Naive thymus-derived CD8-positive, alpha-beta T cell (primary cell): ENCODE measurements at places on chromosomes 1 and 21.

DNA sequence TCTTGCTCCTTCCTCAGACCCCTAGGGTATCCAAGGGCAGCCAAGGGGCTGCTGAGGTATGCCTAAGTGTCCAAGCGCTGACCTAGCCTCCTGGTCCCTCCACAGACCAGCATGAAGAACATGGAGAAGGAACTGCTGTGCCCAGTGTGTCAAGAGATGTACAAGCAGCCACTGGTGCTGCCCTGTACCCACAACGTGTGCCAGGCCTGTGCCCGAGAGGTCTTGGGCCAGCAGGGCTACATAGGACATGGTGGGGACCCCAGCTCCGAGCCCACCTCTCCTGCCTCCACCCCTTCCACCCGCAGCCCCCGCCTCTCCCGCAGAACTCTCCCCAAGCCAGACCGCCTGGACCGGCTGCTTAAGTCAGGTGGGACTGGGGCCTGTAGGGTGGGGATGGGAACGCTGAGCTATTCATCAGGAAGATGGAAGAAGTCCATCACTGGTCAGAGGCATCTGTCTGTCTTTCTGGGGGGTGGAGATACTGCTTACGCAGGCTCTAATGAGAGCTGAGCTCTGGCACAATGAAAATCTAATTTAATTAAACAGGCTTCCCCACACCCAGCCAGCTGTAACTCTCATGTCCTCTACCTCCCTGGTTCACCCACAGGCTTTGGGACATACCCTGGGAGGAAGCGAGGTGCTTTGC, 1.8 kb downstream of the TRIM46 start:
- DNase-seq, result no peak

DNA sequence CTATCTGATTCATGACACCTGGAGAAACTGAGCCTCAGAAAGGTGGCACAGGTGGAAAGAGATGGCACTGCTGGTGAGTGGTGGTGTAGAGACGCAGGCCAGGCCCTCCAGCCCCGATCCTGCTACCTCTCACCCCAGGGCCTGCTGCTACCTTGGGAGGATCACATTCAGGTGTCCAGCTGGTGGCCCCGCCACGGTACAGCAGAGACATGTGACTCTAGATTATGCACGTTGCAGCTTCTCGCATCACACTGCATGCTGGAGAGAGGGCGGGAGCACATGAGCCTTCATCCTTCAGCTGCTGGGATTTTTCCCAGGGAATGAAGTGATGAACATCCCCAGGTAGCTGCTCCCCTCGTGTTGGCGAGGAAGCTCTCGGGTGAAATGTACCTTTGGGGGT, 32.9 kb downstream of the KAZN start:
- DNase-seq, result no peak

DNA sequence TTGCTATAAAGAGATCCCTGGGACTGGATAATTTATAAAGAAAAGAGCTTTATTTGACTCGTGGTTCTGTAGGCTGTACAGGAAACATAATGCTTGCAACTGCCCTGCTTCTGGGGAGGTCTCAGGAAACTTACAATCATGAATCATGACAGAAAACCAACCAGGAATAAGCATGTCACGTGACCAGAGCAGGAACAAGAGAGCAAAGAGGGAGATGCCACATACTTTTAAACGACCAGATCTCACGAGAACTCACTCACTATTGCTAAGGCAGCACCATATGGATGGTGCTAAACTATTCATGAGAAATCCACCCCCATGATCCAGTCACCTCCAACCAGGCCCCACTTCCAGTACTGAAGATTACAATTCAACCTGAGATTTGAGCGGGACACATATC, 49.8 kb upstream of the RCC1 start:
- no peak for DNase-seq

GRCh38 chr1:22250724-22251123, 107.8 kb upstream of the WNT4 start:
- no peak for DNase-seq

- no peak for DNase-seq
Observed at GRCh38 chr1:179083533-179083932, 1.7 kb downstream of the TOR3A start.

- no peak for DNase-seq
Observed at GRCh38 chr1:27656157-27656893, 15.7 kb downstream of the IFI6 start.

DNA sequence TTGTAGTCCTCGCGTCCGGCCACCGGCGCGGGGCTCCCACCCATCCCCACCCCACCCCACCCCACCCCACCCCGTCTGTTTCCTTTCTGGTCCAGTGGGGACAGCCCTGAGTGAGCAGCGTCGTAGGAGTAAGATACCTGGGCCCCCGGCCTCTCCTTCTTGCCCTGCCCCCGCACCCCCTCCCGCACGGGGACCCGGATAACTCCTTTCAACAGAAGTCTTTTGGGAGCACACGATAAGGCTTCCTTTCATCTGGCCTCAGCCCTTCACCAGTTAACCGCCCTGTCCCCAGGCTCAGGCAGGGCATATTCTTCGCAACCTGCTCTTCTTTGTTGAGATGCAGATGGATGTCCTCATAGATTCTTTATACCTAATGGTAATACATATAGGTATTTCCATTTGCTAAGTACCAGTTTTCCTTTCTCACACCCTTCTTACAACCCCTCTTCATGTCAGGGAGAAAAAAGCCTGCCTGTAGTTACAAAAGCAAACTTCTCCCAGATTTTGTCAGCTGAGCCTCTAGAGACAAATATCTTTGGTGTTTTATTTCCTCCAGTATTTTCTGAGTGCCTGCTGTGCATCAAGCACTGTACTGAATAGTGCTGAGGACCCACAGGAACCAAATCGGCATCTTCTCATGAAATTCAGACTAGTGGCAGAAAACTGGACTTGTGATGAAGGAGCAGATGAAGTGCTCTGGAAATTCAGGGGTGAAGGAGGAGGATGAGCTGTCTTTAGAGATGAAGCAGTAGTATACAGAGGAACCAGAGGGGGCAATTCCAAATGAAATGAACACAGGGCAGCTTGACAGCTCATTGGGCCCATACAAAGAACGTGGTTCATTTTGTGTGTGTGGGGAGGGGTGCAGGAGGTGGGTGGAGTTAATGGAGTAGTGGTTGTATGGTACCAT, 33.6 kb downstream of the SLC2A1 start:
- DNase-seq, result no peak

DNA sequence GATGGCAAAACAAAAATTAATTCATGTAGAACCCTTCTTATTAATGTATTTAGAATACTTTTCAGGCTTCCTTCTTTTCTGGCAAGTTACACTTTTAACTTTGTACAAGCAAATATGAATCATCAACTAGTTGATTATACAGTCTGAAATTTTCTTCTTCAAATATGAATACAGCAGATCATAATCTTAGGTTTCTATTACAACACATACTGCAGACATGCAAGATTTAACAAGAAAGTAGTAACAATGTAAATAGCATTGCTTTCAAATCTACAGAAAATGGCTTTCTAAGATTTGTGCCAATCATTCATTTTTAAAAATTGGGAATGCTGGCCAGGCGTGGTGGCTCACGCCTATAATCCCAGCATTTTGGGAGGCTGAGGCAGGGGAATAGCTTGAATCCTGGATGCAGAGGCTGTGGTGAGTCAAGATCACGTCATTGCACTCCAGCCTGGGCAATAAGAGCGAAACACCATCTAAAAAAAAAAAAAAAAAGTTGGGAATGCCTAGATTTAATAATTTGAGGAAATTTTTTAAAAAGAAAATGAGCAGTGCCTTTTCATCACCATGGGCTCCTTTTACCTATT, 68.4 kb upstream of the DPYD start:
- no peak for DNase-seq

GRCh38 chr1:226653311-226653921, 85.7 kb downstream of the ITPKB start:
- peak; percentile 81 for DNase-seq

- no peak for DNase-seq
Observed at GRCh38 chr1:219138747-219139146, 34.9 kb upstream of the LYPLAL1 start.

DNA sequence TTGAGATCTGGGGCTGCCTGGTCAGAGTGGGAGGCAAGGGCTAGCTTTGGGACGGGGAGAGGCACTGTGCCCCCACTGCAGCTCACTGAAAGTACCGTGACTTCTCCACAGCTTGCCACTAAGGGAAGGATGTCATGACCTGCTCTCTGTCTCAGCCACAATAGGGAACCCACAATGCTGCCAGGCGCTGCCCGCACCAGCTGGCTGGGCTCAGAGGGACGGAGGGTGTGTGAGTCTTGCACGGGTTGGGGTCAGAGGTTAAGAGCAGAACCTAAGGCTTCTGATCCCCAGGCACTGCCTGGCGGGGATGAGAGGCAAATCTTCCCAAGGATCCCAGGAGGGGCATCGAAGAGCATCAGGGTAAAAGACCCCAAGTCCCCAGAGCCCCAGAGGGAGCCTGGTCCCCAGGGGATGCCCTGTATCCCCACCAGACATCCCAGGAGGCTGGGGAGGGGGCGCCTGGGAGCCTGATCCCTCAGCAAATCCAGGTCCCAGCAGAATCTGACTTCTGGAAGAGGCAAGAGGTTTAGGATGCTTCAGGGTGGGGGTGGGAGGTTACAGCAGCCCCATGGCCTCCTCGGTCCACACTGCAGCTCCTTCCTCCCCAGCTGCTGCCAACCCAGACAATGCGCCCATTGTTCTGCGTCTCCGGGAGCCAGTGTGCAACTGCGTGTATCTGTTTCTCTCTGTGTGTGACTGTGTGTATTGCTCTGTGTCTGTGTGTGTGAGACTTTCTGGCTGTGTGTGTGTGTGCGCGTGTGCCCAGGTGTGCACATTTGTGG, 2.0 kb upstream of the MARCKSL1 start:
- DNase-seq, result no peak

DNA sequence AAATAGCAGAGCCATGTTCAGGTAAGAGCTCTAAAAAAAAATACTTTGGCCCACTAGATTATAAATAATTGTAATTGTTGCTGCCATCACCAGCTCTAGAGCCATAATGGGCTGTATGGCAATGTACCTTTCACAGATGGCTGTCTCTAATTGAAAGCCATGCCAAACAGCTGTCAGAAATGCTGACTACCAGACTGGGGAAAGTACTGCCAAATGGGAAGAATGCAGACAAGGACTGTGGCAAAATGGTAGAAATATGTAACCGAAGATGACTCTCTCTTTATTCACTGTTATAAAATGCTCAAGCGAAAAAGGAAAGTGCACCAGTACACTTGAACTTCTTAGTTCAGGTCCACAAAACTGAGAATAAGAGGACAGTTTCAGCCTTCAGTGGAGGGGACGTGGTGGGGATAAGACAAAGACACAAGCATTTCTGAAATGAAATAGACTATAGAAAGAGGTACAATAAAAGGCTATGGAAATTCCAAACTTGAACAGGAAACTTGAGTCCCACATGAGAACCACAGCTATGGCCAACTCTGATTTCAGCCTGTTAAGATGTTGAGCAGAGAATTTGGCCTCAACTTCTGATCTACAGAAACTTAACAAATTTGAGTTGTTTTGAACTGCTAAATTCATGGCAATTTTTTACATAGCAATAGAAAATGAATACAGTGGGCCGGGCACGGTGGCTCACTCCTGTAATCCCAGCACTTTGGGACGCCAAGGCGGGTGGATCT, 46.5 kb upstream of the LPGAT1 start:
- no peak for DNase-seq

DNA sequence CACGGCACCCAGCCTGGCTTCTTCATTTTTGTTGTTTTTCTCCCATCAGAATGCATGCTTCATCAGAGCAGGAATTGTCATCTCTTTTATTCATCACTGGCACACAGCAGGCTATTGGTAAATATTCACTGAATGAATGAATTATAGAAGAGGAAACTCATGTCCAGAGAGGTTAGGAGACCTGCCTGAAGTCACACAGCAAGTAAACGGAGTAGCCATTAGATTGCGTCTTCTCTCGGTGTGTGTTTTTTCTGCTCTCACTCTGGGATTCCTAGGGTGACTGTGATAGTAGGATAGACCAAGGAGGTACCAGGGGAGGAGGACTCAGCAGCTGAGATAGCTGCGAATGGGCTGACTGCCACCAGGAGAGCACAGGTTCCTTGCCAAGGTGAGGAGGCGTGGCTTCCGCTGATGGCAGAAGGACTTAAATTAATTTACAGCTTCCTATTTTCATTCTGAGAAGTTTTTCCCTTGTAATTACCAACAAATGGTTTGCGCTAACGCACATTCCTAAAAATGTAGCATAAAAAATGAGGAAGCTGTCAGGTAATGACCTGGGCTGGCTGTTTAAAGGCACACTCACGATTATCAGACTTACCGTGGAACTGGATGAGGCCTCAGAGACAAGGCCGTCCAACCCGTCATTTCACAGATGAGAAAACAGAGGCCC, 4.5 kb upstream of the NCMAP start:
- no peak for DNase-seq

DNA sequence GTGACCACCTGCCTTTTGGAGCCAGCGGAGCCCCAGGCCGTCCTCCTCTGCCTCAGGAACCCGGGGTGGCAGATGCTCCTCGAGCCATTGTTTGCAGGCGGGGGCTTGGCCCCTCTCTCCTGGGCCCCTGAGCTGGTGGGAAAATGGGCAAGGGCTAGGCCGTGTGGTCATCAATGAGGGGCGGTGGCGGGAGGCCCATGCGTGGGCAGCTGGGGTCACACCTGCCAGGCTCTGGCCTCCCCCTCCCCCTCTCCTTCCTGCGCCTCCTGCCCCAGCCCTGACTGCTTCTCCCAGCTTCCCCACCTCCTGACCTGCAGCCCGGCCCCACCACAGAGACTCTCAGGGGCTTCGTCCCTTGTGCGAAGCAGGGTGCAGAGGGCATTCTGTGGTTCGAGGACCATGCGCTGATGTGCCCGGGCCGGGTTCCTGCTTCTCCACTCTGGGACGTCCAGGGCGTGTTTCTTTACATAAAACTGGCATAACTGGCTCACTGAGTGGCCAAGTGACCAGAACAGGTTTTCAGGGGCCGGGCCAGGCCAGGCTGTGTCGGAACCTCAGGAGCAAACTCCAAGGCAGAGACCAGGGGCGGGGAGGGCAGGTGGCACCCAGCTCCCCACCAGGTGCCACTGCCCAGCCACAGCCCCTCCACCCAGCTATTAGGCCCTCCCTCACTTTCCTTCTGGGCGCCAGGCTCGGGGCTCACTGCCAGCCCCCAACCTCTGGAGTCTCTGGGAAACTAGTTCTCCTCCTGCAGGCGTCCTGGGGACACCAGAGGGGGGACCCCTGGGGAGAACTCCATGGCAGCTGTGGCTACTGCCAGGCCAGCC, 9.3 kb downstream of the SAMD11 start:
- DNase-seq, result no peak

- no peak for DNase-seq
Observed at GRCh38 chr1:180188091-180188506, 33.4 kb downstream of the QSOX1 start.

DNA sequence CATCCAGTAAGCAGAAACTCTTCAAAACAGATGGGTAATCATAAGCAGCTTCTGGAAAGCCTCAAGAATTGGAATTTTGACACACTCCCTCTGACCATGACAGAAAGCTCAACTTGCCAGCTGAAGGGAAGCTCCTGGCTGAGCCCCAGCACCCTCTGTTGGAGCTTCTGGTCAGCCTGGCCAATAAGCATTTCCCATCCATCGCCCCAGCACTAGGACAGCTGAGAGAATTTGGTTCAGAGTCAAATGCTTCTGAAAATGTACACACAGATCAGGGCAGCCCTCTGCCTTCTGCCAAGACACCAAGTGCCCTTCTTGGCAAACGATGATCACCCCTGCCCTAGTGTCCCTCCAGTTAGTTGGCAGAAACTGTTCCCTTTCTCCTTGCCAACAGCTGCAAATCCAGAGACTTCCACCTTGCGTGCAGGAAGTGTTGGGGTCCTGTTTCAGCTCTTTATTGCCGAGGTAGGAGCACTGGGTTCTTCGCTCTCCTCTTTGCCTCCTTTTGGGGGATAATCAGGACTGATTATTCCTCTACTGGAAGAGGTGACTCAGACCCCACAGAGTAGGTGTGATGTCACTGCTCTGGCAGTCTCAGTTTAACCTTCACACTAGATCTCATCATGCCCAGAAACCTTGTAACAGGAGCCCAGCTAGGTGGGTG, 11.9 kb downstream of the PIGV start:
- DNase-seq, result no peak
